ENCODE measurements at places on chromosomes 4 and X. TPM values are rescaled to one million over a fixed set of nuclear protein-coding genes. Genes with fewer than 3 reads are reported as not detected.

MAGT1 gene
- 40.0 TPM for total RNA-seq

DNA sequence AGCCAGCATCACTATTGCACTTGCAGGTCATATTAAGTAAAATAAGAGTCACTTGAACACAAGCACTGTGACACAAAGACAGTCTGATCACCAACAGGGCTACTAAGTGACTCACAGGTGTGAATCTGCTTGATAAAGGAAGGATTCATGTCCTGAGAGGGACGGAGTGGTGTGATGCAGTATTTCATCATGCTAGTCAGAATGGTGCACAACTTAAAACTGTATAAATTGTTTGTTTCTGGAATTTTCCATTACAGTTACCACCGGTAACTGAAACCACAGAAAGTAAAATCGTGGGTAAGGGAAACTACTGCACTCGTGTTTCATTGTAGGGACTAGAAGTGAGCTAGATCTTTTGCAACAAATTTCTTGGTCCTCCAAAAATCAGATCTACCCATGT is 109.7 kb downstream of the ELOVL6 start:
- no peak for DNase-seq

GAGE12J gene
- not detected for total RNA-seq

DNA sequence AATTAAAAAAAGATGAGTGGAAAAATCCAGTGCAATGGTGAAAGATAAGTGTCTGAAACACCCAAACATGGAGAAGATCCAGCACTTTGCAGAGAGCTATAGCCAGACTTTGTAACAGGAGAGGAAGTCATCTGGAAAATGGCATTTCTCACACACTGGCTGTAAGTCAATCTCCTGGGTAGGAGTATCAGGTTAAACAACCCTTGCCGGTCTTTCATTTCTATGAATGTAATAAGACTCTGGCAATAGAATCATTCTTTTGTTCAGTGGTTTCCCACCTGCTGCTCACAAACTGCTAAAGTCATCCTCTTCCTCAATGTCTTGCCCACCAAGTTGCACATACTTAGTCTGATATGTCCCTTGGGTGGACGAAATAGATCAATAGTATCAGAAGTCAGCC is 94.0 kb upstream of the ATP8A1 start:
- no peak for DNase-seq

DNA sequence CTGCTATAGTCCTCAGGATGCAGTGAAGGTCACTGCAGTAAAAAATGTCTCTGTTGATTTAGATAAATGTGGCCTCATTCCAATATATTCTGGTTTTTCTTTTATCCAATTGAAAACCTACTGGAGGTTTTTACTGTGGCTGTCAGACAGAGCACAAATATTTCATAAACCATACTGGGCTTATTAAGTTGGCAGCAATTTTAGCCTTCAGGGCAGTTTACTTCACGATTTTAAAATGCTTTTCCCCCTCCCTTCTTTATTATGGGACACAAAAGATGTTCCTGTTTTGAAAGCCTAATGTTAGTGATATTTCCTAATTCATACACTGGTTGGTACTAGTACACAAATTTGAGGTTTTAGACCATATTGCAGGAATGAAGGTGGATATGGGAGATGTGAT is 939.4 kb downstream of the C4orf33 start:
- no peak for DNase-seq

CT55 gene
- total RNA-seq: not detected

- DNase-seq: no peak
Measured at GRCh38 chr4:7516096-7516772, 81.5 kb upstream of the PSAPL1 start.

GRCh38 chr4:68954126-68954525 is 2.5 kb upstream of the UGT2A3 start:
- no peak for DNase-seq

GRCh38 chrX:53681661-53682060 is 4.9 kb downstream of the HUWE1 start:
- no peak for DNase-seq

SMAD1 gene
- 0.25 TPM for total RNA-seq

DNA sequence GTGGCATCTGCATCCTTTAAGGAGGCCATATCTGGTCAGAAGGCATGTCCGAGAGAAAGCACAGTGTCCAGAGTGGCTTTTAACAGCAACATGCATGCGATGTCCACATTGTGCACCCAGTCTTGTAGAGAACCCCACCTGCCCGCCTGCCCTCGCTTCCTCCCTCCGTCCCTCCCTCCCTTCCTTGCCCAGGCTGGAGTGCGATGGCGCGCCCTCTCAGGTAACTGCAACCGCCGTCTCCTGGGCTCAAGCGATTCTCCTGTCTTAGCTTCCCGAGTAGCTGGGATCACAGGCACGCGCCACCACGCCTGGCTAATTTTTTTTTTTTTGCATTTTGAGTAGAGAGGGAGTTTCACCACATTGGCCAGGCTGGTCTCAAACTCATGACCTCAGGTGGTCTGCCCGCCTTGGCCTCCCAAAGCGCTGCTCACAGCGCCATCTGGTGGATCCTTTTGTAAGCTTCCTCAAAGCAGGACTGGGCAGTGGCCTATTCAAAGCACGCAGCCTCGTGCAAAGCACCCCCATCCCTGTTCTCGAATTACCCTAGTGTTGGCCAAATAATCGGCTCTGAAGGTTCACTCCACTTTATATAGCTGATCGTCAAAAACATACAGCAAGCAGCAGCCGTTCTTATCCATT is 15.0 kb downstream of the BRCC3 start:
- peak; percentile 32 for DNase-seq

GRCh38 chr4:89534356-89534755 is 226.8 kb upstream of the GPRIN3 start:
- DNase-seq: no peak

FGG gene
- total RNA-seq: not detected

- DNase-seq: no peak
Measured at GRCh38 chrX:22389556-22390179, 117.0 kb downstream of the CBLL2 start.

TMEM156 gene
- total RNA-seq: 14.9 TPM

DNA sequence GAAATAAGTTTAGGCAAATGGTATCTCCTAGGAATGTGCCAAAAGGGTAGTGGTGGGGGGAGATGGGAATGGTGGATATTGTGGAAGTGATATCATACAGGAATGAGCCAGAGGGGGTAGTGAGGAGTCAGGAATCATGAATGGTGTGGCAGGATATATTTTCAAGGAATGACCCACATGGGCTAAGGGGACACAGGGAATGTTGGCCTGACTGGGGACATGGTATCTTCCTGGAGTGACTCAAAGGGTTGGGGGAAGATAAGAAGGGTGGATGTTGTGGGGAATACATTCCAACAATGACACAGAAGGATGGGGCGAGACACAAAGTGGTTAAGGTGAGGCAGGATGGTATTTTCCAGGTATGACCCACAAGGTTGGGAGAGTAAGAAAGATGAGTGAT is 60.6 kb downstream of the MAOA start:
- no peak for DNase-seq

- no peak for DNase-seq
Measured at GRCh38 chrX:39052751-39053150, 251.5 kb downstream of the MID1IP1 start.

DNA sequence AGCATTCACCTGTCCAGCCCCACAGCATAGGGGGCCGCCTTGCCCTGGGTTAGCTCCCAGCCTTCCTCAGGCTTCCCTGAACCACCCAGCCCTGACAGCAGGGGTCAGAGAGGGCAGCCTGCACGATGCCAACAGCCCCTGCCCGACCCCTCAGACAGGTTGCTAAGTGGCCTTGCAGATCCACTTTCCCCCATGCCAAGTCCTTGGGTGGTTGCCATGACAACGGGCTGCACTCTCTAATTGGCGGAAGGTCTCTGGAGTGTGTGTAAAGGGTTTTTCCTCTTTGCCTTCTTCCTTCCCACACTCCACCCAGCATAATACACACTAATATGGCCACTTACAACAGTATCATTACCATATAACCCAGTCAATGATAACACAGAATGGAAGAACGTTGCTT is 99.6 kb upstream of the AFAP1 start:
- DNase-seq: no peak

- DNase-seq: peak; percentile 53
Measured at GRCh38 chr4:183098019-183098722, 886 bp upstream of the WWC2 start.

FAT4 gene
- total RNA-seq: 0.03 TPM

AR gene
- total RNA-seq: not detected

DNA sequence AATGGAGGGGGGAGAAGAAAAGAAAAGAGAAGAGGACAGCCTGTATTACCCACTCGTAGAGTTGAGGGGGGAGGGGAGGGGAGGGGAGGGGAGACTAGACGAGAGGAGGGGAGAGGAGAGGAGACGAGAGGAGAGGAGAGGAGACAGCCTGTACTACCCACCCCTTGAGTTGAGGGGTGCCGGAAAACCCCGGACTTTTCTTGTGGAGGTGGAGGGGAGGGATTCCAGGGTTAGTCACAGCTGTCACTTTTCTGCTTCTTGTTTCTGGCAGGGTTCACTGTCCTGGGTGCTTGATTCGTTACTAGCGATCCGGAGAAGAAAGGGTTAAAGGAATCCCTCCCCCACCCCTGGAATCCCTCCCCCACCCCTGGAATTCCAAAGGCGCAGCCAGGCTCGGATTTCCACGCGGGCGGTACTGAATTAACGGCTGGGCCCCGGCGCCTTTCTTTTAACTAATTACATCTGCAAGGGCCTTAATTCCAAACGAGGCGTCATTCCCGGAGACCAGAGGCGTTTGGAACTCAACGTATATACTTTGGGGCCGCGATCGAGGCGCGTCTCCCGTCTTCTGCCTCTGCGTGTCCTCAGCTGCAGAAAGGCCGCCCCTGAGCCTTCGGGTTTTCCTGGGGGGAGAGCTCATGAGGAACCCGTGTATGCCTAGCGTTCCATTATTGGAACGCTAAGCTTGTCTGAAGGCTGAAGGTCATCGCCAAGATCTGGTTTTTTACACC is 20.1 kb upstream of the CSF2RA start:
- no peak for DNase-seq

DNA sequence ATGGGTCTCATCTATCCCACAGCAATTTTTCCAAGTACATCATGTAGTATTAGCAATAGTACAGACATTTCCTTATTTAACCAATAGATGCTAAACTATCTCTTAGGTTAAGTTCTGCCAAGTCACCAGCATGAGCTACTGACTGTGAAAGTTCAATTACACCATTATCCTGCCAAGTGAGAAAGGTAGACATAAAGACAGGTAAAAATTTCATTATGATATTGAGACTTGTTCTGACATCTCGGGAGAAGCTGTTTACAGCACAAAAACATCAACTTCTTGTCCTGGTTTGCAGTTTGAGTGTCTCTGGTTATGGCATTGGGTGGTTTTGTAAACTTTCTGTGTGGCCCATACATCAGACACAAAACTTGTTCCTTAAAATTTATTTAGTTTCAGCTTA is 622.4 kb upstream of the PCDH10 start:
- DNase-seq: no peak

Measured in activated naive CD8-positive, alpha-beta T cell treated with anti-CD3 and anti-CD28 coated beads, Interleukin-2, amount 10 ng/mL, durations not matched to agents 7 days and 5 days (primary cell).